ENCODE measurements at places on chromosomes 16 and 17. TPM values are rescaled to one million over a fixed set of nuclear protein-coding genes. Genes with fewer than 3 reads are reported as not detected.

ASGR1 gene
- 1.0 TPM for total RNA-seq

GRCh38 chr16:11459722-11460121 lies 114.5 kb downstream of the RMI2 start:
- DNase-seq, result no peak

- no peak for DNase-seq
These were observed 42.5 kb upstream of the TANC2 start for GRCh38 chr17:62923258-62924150.

ABCA8 gene
- total RNA-seq, result 47.5 TPM

All from breast epithelium (tissue), 4 donors.